ENCODE measurements at places on chromosomes 13 and 19. TPM values are rescaled to one million over a fixed set of nuclear protein-coding genes. Genes with fewer than 3 reads are reported as not detected.
A peak's percentile ranks its signal among the peaks of the same experiment; 100 is the strongest.

The PNMA8B gene
- total RNA-seq, result 0.40 TPM

The APC2 gene
- 2.4 TPM for total RNA-seq

The URAD gene
- not detected for total RNA-seq

The OR7A10 gene
- not detected for total RNA-seq

The SHISA7 gene
- not detected for total RNA-seq

The UBE2L5 gene
- total RNA-seq, result 1.00 TPM

The SBK3 gene
- total RNA-seq, result 0.68 TPM

The CEACAM6 gene
- not detected for total RNA-seq

The OR7D2 gene
- total RNA-seq, result not detected

The XPO4 gene
- total RNA-seq, result 23.4 TPM

The DPF1 gene
- total RNA-seq, result 11.3 TPM

The SHISA2 gene
- not detected for total RNA-seq

The ZNF578 gene
- not detected for total RNA-seq

DNA sequence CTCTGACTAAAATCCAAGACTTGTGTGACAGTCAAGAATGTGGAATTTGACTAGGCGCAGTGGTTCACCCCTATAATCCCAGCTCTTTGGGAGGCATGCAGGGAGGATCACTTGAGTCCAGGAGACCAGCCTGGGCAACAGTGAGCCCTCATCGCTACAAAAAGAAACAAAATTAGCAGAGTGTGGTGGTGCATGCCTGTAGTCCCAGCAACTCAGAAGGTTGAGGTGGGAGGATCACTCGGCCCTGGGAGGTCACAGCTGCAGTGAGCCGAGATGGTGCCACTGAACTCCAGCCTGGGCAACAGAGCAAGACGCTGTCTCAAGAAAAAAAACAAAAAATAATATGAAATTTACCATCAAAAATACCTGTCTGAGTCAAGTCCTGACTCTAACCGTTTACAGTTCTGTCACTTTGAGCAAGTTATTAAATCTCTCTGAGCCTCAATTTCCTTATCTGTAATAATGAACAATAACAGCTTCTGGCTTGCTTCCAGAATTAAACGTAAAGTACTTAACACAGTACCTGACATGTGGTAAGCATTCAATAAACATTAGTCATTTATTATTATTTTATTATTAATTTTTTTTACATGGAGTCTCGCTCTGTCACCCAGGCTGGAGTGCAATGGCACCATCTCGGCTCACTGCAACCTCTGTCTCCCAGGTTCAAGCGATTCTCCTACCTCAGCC lies 204.6 kb upstream of the TSC22D1 start:
- DNase-seq, result no peak

- DNase-seq, result peak; percentile 13
Measured at GRCh38 chr13:45276913-45277312, 64.1 kb downstream of the TPT1 start.

DNA sequence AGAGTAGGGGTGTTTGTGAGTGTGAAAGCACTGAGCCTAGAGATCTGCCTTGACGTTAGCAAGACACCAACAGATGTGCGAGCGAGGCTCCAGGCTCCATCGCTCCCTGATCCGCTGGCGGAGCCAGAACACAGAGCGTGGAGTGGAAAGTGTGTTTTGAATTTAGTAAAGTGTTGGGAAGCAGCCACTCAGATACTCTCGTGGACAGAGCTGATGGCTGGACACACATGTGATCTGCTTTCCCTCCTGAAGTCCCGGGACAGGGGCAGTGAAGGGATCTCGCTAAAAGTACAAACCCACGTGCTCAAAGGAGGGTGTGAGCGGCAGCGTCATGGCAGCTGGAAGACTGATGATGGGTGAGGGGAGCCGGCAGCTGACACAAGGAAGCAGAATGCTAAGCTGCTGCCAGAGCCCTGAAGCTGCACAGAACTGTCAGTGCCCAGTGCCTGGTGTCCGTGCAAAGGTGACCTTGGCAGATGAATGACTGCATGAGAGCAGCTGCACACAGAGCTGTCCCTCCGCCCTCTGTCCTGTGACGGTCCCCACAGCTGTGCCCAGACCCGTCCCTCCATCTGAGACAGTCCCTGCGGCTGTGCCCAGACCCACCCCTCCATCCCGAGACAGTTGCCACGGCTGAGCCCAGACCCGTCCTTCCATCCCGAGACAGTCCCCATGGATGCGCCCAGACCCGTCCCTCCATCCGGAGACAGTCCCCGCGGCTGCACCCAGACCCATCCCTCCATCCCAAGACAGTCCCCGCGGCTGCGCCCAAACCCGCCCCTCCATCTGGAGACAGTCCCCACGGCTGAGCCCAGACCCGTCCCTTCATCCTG lies 29.6 kb upstream of the TMEM255B start:
- no peak for DNase-seq

GRCh38 chr19:6212403-6213265 lies 67.1 kb downstream of the MLLT1 start:
- DNase-seq, result no peak

GRCh38 chr13:44312834-44313551 lies 60.6 kb upstream of the SERP2 start:
- DNase-seq, result no peak

- no peak for DNase-seq
Measured at GRCh38 chr13:78383071-78383484, 220.3 kb downstream of the POU4F1 start.

DNA sequence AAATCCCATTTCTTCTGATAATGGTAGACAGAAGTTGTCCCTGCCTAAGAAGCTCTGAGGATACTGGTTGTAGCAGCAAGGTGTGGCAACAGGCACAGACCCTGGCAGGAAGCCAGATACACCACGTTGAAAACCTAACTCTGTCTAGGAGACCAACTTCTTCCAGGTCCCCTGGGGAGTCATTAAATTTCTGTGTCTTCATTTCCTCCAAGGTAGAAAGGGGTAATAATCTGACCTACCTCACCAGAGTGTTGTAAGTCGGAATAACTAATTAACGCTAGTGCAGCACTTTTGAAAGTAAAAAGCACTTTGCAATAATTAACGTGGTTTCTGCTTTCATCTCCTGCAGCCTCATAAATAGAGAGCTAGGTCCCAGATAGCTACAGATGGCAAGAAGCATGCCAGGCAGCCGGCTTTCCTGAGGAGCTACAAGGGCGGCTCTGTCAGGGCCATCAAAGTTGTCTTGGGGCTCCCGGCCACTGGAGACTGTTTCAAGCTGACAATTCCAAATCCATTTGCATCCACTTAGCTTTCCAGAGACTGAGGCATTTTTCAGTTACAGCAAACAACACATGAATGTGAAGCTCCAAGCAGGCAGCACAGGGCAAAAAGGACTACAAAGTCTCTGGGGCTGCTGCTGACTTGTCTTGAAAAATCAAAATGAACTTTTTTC lies 176.2 kb downstream of the FOXO1 start:
- DNase-seq, result no peak

- DNase-seq, result no peak
Measured at GRCh38 chr13:85833921-85834320, 34.7 kb upstream of the SLITRK6 start.

GRCh38 chr13:43983373-43983772 lies 103.7 kb downstream of the LACC1 start:
- DNase-seq, result no peak

DNA sequence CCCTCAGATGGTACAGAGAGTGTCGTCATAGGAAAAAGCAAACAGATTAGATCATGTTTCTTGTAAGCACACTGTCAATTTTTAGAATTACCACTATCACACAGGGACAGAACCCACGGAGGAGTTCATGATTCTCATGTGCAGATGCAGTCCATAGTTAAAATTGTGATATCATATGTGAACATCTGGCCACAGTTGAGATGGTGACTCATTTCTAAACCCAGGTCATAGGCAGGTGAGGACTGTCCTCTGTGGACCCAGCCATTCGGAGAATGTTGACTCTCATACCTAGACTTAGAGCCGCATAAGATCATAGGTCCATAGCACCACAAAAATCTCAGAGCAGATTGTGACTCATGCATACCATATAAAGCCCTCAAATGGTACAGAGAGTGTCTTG lies 17.8 kb upstream of the ZNF730 start:
- DNase-seq, result no peak

DNA sequence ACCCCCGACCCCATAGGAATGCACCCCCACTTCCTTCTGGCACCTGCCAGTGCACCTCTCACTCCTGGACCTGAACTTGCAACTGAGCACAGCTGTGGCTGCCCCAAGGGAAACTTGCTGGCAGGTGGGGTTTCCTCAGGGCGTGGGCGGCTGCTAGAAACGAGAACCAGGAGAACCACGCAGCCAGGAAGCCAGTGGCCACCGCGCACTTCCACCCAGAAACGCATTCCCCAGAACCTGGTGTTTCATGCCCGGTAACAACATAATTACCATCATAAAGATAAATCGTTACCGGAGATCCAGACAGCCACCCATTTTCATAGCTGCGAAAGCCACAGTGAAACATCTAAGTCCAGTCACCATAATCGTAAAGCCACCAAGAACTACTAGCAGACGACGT lies 75.2 kb upstream of the C13orf46 start:
- DNase-seq, result peak; percentile 48

- DNase-seq, result peak; percentile 80
Measured at GRCh38 chr13:42275098-42275471, 3.1 kb downstream of the AKAP11 start.

GRCh38 chr13:60707878-60708277 lies 310.9 kb downstream of the TDRD3 start:
- DNase-seq, result no peak

DNA sequence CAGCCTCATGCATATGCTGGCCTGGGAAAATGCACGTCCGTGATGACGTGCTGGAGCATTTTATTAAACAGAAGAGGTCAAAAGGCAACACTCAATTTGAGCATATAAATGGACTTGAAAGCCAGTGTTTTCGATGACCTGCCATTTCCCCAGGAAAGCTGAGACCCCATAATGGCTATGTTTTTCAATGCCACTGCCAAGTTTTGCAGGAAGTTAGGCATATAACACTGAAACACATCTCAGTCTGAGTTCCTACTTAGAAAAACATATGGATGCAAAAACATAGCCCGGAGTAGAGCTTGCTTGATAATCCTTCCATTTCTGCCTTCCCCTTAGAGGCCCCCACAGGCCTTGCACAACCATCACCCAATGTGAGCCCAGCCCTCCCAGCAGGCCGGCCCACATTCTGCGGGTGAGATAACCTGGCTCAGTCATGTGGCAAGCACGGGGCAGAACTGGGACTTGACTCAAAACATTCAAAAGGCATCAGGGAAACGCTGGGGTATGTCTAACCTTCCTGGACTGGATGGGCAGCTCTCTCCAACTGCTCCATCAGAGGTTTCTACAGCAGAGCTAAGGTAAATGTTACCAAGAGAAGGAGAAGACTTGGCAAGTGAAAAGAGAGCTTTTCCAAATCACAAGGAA lies 24.9 kb downstream of the EPS15L1 start:
- DNase-seq, result peak; percentile 81

- DNase-seq, result no peak
Measured at GRCh38 chr19:47848425-47848822, 10.6 kb upstream of the TPRX2 start.
